ENCODE measurements at places on chromosomes 6 and 20. TPM values are rescaled to one million over a fixed set of nuclear protein-coding genes. Genes with fewer than 3 reads are reported as not detected.

DNA sequence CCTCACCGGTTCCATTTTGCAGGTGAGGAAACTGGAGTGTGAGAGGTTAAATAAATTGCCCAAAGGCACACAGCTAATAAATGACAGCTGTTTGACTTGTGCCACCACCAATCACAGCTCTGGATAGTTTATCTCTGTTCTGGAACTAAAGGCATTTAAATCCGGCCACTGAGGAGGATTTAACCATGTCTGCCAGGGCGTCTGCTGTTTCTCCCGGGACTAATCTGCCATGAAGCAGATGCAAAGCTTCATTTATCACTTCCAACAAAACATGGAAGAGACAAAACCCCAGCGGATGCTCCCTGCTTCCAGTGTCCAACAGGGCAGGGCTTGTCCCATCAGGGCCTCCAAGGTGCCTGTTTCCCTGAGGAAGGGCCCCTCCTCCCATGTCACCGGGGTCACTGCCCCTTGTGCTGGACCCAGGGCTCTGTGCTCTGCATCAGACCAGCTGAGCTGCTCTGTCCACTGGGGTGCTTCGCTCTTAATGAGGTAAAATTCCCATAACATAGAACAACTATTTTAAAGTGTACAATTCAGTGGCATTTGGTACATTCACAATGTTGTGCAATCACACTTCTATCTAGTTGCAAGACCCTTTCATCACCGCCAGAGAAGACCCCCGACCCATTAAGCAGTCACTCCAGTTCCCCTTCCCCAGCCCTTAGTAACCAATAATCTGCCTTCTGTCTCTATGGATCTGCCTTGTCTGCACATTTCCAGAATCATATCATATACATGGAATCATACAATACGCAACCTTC is 244.3 kb downstream of the PTPRT start:
- no peak for DNase-seq

GRCh38 chr6:145885431-145885830 is 70.8 kb upstream of the FBXO30 start:
- peak; percentile 25 for DNase-seq

DNA sequence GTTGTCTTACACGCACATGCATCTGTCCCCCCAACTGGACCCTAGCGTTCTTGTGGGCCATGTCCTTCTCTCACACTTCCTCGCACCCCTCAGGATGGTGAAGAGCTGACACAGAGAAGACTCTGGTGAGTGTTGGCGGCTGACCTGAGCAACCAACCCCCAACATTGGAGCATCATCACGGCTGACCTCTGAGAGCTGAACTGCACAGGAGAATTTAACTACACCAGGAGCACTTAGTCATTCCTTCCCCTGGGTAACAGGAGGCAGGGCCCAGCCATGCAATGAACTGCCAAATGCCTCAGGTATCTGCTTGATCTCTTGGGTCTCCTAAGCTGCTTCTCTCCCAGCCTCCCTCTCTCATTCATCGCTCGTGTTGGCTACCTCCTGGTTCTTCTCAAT is 88.5 kb downstream of the PSMG4 start:
- peak; percentile 12 for DNase-seq

GRCh38 chr20:58571693-58572427 is 56.7 kb upstream of the APCDD1L start:
- DNase-seq, result no peak

DNA sequence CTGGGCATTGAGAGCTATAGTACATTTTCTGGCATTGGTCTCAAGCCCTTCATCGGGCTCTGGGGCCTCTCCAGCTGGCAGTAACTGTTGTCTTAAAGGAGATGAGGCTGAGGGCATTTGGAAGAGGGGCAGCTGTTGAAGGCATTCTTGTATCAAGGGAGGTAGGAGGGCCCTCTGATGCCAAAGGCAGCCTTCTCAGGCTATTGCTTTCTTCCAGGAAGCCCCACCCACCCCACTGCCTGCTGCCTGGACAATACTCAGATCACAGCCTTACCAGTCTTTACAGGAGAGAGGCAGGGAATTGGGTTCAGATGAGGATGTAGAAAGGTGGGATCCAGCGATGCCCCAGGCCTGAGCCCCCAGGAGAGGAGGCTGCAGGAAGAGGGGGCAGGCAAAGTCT is 46.0 kb downstream of the CPXM1 start:
- DNase-seq, result no peak

DNA sequence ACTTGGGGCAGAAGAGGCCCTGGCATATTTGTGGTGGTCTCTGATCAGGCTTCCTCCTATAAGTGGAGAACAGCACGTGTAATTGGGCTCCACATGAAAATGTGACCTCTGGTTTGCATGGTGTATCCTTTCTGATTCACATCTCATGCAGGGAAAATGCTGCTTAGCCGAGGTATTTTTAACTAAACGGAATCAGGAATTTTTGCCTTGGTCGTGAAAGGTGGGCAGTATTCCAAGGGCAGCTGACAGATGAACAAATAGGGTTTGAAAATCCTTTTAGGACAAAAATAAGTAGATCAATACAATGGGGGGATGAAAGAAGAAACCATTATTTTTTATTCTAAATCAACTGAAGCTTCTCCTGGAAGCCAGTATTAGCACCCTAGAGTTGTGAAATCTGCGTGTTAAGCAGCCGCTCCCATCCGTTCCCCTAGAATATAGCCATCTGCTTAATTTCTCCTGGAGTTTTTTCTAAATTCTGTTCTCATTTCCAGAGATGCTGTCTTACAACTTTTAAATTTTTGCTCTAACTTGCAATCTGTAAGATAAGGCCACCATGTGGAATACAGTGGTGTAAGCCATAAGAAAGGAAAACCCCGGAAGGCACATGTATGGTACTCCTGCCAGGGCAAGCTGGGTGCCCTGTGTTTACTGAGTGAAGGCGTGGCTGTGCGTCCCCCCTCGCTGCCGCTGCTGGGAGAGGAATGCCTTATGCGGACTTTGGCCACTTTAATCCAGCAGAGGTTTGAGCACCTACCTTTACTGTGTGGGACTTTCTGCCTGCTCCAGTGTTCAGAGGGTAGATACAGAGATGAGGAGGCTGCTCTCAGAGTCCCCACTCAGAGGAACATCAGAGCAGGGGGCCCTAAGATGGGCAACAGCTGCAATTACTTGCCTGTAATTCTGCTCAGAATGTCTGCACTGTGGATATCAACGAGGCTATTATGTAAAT is 52.4 kb downstream of the SYNJ2 start:
- DNase-seq, result no peak

GRCh38 chr20:24785141-24786110 is 163.6 kb upstream of the CST7 start:
- DNase-seq, result peak; percentile 85

MEI4 gene
- total RNA-seq, result 1.2 TPM

FILIP1 gene
- 0.17 TPM for total RNA-seq

SLC12A5 gene
- total RNA-seq, result 0.17 TPM

Measured in renal cortical epithelial cell (primary cell).